ENCODE measurements at places on chromosomes 12 and 14.

- DNase-seq = no peak
These were observed 4.2 kb downstream of the TGFB3 start for GRCh38 chr14:75977582-75977943.

- no peak for DNase-seq
These were observed 99.3 kb downstream of the AACS start for GRCh38 chr12:125164541-125164940.

DNA sequence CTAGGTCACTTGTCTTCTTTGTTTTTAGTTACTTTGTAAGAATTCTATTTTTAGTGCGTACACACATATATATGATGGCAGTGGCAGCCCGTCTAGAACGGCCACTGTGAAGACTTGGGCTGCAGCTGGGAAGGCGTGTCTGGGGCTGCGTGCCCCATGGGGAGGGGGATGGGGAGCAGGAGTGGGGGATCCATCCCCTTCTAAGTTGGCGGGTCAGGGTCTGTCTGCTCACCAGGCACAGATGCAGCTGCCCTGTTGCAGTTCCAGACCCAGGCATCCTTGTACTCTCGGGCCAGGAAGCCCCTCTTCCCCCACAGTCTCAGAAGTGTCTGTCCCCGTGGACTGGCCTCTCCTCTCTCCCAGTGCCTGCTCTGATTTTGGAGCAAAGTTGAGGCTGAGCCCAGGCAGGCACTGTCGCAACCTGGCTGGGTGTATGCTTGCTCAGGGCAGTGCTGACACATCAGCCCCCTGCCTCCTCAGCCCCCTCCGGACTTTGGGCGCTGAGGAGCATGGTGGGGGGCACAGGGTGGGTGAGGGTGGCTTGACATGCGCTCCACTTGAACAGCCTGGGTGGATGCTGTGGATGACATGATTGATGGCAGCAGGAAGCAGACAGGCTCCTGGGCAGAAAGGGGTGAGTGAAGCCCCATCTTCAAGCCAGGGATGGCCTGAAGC is 271.2 kb upstream of the NAV3 start:
- no peak for DNase-seq

DNA sequence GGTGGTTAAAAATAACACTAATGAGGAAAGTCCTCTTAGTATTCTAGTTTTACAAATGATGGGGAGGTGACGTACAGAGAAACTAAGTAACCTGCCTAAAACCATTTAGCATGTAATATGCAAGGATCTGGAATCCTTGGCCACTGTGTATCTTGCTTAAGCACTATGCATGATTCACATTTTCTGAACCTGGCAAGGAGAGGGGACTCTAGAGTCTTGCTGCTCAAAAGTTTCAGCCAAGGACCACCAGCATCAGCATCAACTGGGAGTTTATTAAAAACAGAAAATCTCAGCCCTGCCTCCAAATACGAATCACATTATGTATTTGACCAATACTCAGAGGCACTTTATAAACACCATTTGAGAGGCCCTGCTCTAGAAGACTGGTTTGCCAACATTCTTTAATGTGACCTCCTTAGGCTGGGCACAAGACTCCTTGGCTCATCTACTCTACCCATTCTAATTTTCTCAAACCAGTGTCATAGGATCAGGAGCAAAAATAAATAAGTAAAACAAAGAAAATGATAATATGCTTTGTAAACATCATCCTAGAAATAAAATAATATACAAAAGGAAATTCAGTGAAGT is 52.9 kb downstream of the ABCC9 start:
- DNase-seq = no peak

GRCh38 chr12:31736472-31736871 is 7.7 kb upstream of the AMN1 start:
- DNase-seq = peak; percentile 47

DNA sequence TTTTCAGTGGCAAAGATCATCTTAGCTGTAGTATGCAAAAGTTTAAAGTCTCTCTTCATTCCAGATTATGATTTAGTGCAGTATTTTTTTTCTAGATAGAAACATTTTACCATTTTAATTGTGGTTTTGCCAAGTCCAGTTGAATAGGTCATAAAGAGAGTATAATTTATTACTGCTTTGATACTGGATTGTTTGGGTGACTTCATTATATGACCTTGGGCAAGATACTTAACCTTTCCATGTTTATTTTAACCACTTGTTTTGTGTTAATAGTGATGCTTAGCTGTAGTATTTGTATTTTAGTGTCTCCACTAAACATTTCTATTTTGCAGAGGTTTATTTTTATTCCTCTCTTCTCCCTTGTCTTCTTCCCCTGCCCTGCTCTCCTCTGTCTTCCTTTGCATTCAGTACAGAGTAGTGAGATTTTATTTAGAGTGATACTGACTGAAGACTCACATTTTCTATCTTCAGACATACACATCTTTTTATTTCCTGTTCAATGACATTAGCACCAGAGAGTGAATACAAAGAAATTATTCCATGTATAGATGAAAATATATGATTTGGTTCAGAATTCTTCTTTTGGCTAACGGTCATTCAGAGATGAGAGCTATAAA is 215.2 kb downstream of the ERC1 start:
- DNase-seq = no peak

GRCh38 chr12:1869145-1869544 is 48.8 kb downstream of the LRTM2 start:
- no peak for DNase-seq

DNA sequence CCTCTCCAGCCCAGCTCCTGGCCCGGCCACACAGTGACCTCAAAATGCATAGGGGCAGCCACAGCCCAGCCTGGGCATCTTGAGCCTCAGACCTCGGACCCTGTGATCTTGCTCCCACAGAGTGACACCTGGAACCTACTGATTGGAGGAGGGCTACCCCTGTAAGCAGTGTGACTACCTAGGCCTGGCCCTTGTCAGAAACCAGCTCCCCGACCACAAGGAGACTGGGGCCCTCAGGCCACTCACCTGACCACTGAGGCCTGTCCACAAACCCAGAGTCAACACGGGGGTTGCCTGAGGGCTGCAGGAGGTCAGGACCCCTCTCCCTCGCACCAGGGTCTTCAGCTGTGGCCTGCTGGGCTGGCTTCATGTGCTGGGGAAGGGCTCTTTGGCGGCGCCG is 9.0 kb downstream of the ANHX start:
- DNase-seq = no peak

GRCh38 chr12:128534906-128535305 is 267.9 kb downstream of the TMEM132C start:
- DNase-seq = no peak

DNA sequence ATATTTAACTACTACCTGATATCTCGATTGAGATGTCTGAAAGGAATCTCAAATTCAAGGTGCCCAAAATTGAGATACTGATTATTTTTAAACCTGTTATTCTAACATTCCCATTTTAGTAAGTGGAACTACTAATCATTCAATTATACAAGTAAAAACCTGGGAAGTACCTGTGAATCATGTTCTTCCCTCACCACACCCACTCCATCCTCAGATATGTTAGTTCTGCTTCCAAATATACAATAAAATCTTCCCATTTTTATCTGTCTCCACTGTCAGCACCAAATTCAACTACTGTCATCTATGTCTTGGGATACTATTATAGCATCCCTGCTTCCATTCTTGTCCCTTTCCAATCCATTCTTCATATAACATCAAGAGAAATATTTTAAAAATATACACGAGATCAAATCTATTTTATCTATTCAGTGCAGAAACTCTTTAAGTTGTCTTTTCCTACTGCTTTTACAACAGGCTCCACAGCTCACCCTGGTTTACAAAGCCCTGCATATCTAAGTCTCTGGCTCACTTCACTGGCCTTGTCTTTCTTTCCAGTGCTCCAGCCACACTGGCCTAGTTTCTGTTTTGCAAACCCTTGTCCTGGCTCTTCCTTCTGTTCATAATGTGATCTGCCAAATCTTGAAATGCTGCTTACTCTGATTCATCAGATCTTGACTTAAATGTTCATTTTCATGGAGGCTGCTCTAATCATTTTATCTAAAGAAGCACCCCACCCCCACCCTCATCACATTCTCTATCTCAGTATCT is 122.3 kb downstream of the PTPRR start:
- no peak for DNase-seq
